ENCODE measurements at places on chromosomes 13 and 19.

- no peak for DNase-seq
Measured at GRCh38 chr19:33477781-33478180, 43.8 kb downstream of the PEPD start.

DNA sequence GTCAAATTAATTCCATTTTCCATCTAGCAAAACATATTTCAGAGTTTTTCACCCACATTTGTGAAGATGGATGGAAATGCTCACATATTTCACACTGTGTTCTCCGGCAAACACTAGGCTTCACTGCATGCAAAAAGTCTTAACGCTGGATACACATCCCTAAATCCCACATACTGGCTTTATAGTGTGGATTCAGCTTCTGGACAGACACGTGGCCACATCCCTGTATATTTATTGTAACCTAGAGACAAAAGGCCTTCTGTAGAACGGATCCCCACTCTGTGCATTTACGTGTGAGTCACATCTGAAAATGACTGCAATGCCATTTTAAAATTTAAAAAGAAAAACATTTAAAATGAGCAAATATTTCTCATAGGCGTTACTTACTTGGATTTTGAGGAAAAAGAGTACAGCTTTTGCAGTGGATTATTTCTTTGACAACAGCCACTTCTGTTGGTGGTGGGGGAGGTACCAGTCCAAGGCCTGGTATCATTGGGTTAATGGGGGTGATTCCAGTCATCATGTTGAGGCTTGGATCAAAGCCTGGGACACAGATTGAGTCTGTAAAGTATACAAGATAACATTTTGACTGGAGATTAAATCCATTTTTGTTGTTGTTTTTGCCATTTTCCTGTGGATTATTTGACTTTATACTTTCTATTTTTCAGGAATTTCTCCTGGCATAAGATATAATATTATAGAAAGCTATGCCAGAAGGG lies 337.7 kb downstream of the DNAJC15 start:
- no peak for DNase-seq

DNA sequence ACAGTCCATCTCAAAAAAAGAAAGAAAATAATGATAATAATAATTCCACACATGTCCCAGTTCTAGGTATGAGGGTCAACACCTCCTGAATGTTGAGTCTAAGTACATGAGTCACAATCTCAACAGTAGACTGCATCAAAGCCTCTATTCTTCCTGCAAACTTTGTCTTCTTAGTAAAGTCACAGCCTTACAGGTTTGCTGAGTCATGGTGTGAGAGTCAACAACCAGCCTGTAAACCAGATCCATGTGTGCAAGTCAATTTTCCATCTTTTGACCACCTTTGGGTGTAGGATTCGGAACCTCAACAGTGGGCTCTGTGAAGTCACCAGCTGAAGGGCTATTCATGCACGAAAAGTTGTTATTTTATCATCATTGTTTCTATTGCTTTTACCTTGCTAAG lies 25.7 kb upstream of the ZNF729 start:
- no peak for DNase-seq

- no peak for DNase-seq
Measured at GRCh38 chr13:74555651-74556420, 421.6 kb upstream of the KLF12 start.

GRCh38 chr13:93769101-93769500 lies 542.5 kb downstream of the GPC6 start:
- DNase-seq: no peak

DNA sequence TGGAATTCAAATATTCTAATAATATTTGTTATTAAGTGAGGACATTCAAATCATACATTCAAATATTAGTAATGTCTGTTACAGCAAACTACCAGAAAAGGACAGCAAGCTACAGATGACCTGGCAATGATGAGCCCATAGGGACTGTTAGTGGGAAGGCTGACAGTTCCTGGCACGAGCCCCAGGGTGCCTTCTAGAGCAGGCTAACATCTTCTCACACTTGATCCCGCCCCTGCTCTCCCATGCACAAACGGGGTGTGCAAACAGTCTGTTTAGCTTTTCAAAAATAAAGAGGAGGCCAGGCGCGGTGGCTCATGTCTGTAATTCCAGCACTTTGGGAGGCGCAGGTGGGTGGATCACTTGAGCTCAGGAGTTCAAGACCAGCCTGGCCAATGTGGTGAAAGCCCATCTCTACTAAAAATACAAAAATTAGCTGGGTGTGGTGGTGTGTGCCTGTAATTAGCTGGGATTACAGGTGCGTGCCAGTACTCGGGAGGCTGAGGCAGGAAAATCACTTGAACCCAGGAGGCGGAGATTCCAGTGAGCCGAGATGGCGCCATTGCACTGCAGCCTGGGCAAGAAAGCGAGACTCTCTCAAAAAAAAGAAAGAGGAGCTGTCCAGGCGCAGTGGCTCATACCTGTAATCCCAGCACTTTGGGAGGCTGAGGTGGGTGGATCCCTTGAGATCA lies 9.6 kb upstream of the GARRE1 start:
- no peak for DNase-seq

DNA sequence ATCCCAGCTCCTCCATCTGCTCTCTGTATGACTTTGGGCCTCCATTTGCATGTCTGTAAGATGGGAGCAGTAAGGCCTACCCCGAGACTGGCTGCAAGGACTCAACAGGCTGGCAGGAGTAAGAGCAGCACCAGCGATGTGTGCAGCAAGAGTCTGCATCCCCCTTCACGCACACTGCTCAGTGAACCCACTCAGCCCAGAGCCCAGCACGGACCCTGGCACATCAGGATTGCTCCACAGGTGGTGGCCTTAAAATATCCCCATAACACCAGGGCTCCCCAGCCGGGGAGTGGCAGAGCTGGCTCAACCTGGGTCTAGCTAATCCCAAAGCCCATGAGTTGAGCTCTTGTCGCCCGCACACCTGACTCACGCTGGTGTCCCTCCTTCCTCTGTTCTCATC lies 23.4 kb downstream of the VRK3 start:
- no peak for DNase-seq

Measured in activated CD4-positive, CD25-positive, alpha-beta regulatory T cell treated with anti-CD3 and anti-CD28 coated beads, Interleukin-2, amount 50 U/mL, for 72 hours (primary cell).